Activated T-cell treated with anti-CD3 and anti-CD28 coated beads for 48 hours (primary cell): ENCODE measurements at places on chromosomes 16 and 17.
A peak's percentile ranks its signal among the peaks of the same experiment; 100 is the strongest.

DNA sequence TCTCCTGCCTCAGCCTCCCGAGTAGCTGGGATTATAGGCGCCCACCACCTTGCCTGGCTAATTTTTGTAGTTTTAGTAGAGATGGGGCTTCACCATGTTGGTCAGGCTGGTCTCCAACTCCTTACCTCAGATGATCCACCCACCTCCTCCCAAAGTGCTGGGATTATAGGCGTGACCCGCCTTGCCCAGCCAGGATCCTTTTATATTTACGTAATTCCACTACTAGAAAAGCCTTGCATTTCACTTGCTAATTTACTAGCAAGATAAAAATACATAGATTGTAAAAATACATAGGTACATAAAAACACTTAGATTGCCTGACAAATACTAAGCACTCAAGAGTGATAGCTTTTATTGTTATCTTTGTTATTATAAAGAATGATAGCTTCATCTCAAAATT is 47.5 kb downstream of the GDPD1 start:
- no peak for DNase-seq

DNA sequence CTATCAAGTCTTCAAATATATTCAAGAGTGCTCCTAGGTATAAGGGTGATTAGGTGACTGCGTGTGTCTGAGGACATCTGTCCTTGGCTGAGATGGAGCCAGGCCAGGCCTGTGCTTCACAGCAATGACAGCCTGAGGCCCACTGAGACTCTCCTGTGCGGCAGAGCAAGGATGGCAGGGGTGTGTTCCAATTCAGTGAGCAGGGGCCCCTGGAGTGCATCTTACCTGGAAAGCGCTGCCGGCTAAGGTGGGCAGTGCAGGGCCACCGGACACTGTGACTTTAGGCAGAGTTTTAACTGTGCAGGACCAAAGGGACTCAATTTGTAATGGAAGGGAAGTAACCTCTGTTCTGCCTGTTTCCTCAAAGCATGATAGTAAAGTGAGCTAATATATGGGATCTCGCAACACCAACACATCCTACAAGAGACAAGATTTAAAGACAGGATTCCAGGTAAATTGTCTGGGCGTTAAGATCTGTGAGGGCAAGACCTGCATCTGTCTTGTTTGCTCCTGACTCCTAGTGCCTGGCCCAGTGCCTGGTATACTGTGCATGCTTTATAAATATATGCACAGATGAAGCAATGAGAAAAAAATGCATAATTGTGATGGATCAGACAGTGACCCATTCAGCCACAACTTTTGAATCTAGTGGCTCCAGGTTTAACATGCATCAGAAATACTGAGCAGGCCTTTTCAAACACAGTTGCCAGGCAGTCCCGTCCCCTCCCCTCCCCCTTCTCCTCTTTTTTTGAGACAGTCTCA is 86.7 kb downstream of the MRC2 start:
- DNase-seq, result no peak

DNA sequence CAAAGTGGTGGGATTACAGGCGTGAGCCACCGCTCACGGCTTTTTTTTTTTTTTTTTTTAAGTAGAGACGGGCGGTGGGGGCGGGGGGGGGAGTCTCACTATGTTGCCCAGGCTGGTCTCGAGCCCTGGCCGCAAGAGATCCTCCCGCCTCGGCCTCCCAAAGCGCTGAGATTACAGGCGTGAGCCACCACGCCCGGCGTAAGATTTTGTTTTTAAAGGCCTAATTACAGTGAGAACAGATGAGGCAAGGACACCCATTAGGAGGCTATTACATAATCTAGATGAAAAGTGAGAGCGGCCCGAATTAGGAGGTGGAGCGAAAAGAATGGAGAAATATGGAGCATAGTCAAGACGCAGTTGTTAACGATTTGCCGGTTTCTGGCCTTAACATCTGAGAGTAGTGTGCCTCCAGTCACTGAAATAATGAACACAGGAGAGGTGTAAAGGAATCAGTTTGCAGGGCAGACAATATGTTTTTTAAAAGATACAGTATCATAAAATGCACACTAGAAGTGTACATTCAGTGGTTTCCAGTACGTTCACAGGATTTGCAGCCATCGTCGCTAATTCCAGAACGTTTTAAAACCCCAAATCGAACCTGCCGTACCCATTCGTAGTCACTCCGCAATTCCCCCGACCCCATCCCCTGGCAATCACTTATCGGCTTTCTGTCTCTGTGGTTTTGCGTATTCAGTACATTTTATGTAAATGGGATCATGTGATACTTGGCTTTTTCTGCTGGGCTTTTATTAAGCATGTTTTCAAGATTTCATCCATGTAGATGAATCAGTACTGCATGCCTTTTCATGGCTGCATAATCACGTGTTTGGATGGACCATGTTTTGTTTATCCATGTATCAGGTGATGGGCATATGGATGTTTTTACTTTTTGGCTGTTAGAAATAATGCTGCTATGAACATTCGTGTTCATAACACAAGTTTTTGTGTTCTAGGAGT is 1.4 kb upstream of the SLX4 start:
- no peak for DNase-seq

DNA sequence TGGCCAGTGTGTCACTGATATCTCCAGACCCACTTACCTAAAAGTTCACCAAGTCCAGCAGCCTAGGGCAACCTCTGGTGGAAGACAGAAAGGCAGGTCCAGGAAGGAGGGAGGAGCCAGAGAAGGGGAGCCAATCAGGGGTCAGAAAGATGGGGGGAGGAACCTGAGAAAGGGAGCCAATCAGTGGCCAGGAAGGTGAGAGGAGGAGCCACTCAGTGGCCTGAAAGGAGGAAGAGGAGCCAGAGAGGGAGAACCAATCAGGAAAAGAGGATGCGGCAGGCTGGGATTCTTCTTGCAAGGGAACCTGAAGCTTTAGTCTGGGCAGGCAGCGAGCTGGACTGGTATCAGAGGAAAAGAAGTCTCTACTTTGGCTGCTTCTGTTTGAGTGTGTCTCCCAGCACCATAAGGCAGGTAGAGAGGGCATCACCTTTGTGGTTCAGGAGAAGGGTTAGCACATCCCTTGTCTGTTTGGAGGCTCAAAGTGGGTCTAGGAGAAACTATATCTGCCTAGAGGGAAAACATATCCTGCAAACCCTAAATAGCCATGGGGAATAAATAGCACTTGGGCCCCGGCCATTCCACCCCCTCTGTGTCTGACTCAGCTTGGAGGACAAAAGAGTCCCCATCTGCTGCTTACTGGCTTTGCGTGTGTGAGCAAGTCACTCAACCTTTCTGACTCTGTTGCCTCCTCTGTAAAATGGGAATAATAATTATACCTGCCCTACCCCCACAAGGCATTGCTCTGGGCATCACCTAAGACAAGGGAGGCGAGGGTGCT is 43.4 kb upstream of the CRHR1 start:
- DNase-seq, result peak; percentile 4

DNA sequence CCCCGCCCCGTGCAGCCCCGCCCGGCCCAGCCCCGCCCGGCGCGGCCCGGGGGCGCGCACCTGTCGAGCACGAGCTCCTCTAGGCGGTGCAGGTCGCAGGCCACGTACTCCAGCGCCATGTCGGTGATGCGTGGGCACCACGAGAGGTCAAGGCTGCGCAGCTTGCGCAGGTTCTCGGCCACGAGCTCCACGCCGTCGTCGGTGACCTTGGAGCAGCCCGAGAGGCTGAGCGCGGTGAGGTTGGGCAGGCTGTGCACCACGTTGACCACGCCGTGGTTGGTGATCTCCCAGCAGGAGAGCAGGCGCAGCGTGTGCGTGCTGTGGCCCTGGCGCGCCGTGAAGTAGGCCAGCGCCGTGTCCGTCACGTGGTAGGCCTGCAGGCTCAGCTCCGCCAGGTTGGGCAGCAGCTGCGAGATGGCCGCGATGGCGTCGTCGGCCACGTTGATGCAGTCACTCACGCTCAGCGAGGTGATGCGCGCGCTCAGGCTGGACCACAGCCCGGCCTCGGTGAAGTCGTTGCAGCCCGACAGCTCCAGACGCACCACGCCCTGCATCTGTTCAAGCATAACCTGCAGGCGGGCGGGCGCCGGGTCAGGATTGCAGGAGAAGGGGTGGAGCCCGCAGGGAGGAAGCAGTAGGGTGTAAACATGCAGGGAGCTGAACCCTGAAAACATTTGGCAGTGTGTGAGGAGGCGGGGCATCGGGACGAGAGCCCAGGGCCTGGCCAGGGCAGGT is 5.3 kb upstream of the WDR24 start:
- DNase-seq, result peak; percentile 75

GRCh38 chr16:11972128-11972527 is 4.4 kb upstream of the SNX29 start:
- no peak for DNase-seq

GRCh38 chr17:38815576-38816193 is 9.4 kb downstream of the CWC25 start:
- DNase-seq, result peak; percentile 4

DNA sequence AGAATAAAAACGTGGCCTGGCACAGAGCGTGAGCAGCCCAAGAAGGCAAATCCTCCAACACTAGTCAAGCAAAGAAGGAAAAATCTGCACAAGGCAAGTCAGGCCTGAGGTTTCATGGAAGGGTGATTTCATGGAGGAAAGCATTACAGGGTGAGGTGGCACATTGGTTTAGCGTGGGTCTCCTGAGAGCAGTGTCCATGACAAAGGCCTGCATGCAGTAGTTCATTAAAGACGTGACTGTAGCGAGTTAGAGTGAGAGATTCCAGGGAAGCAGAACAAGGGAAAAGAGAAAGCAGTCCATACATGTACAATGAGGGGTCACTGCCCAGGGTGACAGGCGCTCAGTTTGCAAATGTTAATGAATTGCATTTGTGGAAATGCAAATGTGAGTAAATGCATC is 285.0 kb upstream of the ERCC4 start:
- DNase-seq, result no peak

DNA sequence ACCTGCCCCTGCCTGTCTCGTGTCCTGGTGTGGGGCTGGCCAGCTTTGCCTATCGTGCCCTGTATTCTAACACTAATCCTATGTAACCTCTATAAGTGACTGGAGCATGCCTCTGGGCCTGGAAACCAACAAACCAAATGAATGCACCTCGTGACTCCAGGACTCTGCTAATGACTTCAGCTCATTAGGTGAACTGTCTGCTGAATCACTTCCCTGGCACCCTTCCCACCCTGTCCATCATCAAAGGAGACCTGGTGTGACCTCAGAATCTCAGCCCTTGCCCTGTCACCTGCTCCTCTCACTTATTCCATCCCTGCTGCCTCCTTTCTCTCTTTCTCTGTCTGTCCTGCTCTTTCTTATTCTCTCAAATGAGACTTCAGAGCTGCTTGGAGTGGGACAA is 322.4 kb downstream of the CBLN1 start:
- DNase-seq, result no peak

DNA sequence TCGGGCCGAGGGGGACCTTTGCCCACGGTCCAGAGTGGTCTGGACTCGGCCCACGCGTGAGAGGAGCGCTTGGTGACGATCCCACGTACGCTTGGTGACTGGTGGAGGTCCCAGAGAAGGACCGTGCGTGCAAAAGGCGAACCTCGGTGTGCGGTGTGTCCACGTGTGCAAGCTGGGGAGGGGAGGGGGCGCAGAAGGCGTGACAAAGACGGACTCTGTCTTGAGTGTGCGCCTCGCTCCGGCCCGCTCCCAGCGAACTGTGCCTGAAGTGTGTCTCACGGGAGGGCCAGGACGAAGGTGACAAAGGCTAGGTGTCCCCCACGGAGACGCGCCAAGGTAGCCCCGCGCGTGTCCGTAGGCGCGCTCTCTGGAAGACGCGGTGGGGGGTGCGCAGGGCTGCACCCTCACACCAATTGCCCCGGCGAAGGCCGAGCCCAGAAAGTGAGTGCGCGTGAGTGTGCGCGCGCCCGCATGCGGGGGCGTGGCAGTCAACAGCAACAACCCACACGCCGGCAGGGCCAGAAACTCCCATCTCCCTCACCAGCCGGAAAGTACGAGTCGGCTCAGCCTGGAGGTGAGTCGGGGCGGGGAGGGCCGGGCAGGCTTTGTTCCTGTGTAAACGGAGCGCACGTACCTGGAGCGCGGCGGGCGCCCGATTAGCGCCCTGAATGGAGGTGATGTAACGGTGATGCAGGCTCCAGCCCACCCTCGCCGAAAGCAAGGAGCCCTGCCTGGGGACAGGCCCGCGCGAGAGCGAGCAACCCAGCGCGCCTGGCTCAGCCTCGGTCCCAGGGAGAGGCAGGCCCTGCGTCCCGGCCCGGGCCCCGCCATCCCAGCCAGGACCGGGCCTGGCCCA is at the start of gene GPRC5C:
Gene GPRC5C, plus strand, starts transcription at position 521 of the 856 bp plus-strand sequence. CDS start 7,689 bp downstream, outside the sequence.
- DNase-seq, result peak; percentile 52

DNA sequence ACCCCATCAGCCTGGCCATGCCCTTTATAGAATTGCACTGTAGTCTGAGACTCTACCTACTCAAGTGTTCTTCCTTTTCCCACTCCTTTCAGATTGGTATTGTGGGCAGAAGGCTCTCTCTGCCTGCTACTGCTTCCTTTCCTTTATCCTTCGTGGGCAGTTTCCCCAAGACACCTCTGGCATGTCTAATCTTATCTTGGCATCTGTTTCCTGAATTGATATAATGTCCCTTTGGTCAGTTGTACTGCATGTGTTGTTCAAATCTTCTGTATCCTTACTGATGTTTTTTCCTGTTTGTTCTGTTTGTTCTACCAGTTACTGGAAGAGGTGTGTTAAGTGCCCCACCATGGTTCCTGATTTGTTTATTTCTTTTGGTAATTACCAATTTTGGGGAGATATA is 29.5 kb upstream of the MSI2 start:
- DNase-seq, result no peak

DNA sequence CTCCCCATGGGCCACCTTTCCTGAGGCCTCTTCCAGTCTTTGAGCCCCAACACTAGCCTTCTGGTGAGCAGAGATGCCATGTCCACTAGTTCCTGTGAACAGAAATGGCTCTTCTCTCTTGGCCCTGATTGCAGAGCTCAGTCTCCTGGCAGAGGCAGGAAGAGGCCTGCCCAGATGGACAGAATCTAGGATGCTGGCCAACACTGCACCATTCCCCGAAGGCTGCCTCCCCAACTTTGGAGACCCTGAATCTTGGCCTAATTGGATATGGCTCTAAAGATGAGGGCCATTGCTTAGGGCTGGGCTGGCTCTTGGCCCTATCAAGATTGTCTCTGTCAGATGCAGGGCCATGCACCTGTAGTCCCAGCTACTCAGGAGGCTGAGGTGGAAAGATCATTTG is 18.0 kb upstream of the DYNLL2 start:
- DNase-seq, result no peak

GRCh38 chr16:66266436-66267291 is 99.8 kb upstream of the CDH5 start:
- no peak for DNase-seq

- no peak for DNase-seq
Measured at GRCh38 chr16:27717726-27718125, 167.8 kb downstream of the KATNIP start.

DNA sequence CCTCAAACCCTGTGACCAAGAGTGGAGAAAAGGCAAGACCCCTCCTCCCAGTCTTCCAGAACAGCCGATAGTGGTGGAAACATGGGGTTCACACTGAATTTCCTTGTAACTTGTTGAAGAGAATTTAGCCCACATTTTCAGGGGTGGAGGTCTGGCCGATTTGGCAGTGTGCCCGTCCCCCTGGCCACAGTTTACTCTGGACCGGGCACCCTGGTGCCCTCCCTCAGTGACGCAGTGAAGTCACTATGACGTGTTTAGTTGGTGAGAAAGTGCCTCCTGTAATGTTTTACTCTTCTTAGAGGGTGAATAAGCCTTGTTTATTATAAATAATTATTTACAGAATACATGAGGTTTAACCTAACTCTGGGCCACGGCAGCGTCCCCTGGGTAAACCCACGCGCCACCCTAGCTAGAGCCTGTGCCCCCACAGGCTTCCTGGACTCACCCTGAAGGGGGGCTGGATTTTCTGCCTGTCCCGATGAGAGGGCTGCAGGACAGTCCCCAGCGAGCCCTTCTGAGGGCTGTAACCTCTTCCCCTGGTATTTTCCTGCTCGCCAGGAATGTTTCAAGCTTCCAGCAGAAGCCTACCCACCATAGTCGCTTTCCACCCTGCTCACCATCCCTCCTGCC is 316.9 kb downstream of the SEC14L1 start:
- DNase-seq, result no peak

- peak; percentile 75 for DNase-seq
Measured at GRCh38 chr16:84514874-84515835, 10.7 kb upstream of the MEAK7 start.
